A549 treated with Hydrocortisone at 1 μM for 4 hours (cell line): ENCODE measurements at places on chromosomes 6 and 20. TPM values are rescaled to one million over a fixed set of nuclear protein-coding genes. Genes with fewer than 3 reads are reported as not detected.

NHSL1 gene
- 3.0 to 4.8 TPM (median 3.4 TPM) in 5 replicates for total RNA-seq

DNAH8 gene
- total RNA-seq, result not detected in 5 replicates

RAB44 gene
- total RNA-seq, result 0.02 to 0.07 TPM (median 0.05 TPM) in 3 of 5 replicates, not detected in the others

ECT2L gene
- not detected in 5 replicates for total RNA-seq

LZTS3 gene
- total RNA-seq, result 4.7 to 5.7 TPM (median 5.2 TPM) in 5 replicates

CDSN gene
- 0.05 to 0.07 TPM in 2 of 5 replicates, not detected in the others for total RNA-seq

RSPO3 gene
- total RNA-seq, result 65.9 to 80.7 TPM (median 69.0 TPM) in 5 replicates

MAP3K4 gene
- total RNA-seq, result 9.6 to 13.4 TPM (median 11.7 TPM) in 5 replicates

RALGAPA2 gene
- total RNA-seq, result 0.95 to 2.6 TPM (median 1.7 TPM) in 5 replicates
